ENCODE measurements at places on chromosomes 3 and 15. TPM values are rescaled to one million over a fixed set of nuclear protein-coding genes. Genes with fewer than 3 reads are reported as not detected.

FGD5 gene
- not detected for total RNA-seq

TGM5 gene
- total RNA-seq, result not detected

GRCh38 chr3:12897381-12898289, 56.3 kb upstream of the RPL32 start:
- no peak for DNase-seq

GRCh38 chr3:52742418-52743041, 28.2 kb downstream of the NEK4 start:
- peak; percentile 43 for DNase-seq

PRR23E gene
- total RNA-seq, result not detected

OXTR gene
- 269 TPM for total RNA-seq

- no peak for DNase-seq
Measured at GRCh38 chr3:108136561-108137459, 46.0 kb upstream of the CD47 start.

DNA sequence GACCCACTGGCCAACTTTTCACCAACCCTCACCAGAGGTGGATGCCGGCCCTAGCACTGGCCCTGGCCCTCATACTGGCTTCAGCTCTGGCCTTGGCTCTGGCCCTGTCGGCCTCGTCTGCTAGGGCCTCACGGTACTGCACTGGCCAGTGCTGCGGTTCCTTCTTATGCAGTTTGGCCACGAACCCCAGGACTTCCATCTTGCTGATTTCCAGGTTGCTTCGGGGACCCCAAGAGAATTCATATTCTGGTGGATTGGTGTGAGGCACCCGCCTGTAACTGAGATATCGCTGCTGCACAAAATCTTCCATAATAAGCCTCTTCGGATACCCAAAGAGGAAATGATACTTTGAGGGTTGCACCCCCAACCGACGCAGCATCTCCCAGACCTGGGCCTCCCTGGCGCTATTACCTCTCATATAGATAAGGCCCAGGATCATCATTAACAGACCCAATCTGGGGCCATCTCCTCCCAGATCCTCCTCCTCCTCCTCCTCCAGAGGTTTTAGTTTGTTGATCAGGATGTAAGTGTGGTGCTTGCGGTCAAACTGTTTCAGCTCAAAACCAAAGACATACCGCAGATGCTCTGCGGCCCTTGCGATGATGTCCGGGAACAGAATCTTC, 883 bp downstream of the MAGEF1 start:
- peak; percentile 58 for DNase-seq

LMAN1L gene
- not detected for total RNA-seq

ARPP21 gene
- total RNA-seq, result not detected

GRCh38 chr3:18124501-18124900, 300.6 kb downstream of the SATB1 start:
- DNase-seq, result peak; percentile 82

DNA sequence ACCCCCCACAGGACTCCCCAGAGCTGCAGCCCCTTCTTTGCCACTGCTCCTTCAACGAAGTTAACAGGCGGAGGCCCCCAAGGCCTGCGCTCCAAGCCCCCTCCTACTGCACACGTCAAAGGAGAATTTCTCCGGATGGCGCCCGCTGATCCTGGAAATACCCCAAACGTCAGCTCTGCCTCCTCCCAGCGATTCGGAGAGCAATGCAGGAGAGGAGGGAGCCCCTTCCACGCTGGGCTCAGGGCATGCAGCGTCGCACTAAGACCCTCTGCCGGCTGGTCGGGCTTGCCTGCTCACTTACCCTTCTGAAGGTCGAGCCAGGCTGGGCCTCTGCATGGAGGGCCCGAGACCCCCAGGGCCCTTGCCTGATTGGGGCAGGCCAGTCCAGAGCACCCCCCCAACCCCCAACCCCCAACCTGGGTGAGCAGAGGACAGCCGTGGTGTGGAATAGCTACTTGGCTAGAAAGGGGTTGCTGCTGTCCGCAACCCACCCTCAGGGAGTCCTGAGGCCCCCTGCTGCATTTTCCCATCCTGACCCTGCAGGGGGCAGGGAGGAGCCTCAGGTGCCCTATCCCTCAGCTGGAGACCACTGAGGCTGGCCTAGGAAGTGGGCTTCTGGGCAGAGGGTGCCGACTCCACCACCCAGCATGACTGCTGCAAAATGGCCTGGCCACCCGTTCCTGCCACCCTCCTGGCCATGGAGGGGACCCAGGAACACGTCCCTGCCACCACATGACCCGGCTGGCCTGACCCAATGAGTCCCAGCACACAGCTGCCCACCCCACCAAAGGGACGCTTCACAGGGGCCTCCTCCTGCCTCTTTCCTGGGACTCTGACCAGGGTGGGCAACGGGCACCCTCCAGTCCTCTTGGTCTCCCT, 976 bp downstream of the ATP2B2 start:
- DNase-seq, result no peak

GRCh38 chr3:43176666-43177065, 70.8 kb upstream of the POMGNT2 start:
- DNase-seq, result no peak

C3orf85 gene
- not detected for total RNA-seq

GRCh38 chr3:67998281-67998680, 343.9 kb upstream of the SUCLG2 start:
- DNase-seq, result no peak

PRICKLE2 gene
- total RNA-seq, result 24.8 TPM

GHSR gene
- not detected for total RNA-seq

- DNase-seq, result peak; percentile 49
Measured at GRCh38 chr3:155252535-155252934, 40.9 kb downstream of the STRIT1 start.

DNA sequence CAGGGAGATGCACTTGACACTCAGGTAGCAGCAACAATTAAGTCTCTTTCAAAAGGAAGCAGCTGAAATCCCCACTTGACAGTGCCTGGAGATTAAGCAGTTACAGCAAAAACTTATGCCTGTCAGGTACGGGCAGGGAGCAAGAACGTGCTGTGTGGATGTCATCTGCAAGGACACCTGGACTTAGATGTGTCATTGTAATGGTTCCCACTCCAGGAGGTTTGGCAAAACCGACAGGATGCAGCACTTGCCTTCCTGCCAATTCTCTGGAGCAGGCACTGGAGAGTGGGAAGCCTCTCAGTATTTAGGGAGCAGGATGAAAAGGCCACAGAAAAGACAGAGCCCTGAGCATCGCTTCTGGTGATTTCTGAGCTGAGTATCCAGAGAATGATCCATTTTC, 292.4 kb downstream of the PDCD6IP start:
- DNase-seq, result no peak

ADPRH gene
- total RNA-seq, result 2.1 TPM

CCDC80 gene
- 1,174 TPM for total RNA-seq

GRCh38 chr15:47944637-47945288, 176.0 kb upstream of the SLC24A5 start:
- no peak for DNase-seq

DNA sequence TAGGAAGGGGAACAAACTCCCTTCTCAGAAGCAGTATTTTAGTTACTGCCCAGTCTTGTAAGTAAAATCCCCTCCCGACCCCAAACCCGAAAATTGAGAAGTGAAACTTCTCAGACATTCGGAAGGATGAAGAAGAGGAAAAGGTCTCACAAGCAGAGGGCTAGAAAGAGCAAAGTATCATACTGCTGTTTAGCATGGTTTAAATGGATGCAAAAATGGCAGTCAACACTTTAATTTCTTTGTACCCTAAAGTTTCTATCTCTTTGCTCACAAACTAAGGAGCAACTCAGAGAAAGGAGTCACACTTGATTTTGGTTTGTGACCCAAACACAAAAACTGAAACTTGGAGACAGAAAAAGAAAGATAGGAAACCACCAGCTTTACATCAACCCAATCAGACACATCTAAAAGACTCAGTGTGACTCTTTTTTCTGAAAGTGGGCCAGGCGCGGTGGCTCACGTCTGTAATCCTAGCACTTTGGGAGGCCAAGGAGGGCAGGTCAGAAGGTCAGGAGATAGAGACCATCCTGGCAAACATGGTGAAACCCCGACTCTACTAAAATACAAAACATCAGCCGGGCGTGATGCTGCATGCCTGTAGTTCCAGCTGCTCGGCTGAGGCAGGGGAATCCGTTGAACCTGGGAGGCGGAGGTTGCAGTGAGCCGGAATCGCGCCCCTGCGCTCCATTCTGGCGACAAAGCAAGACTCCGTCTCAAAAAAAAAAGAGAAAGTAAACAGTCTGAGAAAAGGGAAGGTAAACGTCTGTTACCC, 63.2 kb upstream of the ATP11B start:
- no peak for DNase-seq

CEP19 gene
- 5.4 TPM for total RNA-seq

ARHGEF26 gene
- 0.65 TPM for total RNA-seq

DNA sequence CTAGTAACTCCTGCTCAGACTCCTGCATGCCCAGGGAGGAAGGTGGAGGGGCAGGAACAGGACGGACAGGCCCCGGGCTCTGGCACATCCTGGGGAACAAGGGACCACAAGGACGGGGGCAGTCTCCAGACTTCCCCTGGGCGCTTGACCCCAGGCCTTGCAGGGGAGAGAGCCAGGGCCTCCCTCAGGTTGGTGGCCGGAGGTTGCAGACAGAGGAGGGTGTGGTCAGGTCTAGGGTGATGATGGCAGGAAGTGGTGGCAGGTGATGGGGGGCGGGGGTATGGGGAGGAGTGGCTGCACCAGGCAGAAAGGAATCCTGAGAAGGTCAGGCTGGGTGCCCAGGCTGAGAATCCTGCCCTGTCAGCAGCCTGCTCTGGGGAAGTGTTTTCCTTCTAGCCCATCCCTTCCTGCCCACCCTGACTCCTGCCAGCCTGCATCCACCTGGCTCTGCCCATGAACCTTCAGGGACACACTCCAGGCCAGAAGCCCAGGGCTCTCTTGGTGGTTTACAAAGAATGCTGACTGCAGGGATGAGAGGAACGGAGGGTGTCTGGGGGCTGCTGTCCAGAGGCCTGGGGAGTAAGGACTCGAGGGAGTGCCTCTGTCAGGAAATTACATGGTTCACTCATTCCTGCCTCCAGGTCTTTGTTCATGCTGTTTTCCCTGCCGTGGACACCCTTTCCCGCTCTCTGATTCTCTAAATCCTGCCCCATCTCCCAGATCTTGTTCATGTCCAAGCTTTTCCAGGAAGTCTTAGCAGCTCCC, 15.8 kb downstream of the LOXL1 start:
- no peak for DNase-seq

- DNase-seq, result no peak
Measured at GRCh38 chr15:78850352-78850751, 22.3 kb upstream of the MORF4L1 start.

DNA sequence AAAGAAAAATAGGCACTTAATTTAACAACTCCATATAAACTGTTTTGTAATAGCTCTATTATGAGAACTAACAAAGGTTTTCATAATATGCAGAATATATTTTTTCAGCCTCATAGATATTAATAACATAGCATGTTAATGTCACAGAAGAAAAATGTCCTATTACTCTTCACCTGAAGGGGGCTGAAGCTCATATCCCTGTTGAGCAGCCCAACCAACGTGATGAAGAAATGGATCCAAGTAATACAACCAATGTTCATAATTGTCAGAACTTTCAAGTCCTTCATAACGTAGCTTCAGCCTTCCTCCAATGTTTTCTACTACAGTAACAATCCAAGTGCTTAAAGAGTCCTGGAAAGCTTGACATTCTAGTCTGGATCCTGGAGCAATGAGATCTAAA, 34.5 kb upstream of the STIMATE start:
- no peak for DNase-seq

GRCh38 chr15:83077491-83078230, 10.6 kb upstream of the BTBD1 start:
- no peak for DNase-seq

DNA sequence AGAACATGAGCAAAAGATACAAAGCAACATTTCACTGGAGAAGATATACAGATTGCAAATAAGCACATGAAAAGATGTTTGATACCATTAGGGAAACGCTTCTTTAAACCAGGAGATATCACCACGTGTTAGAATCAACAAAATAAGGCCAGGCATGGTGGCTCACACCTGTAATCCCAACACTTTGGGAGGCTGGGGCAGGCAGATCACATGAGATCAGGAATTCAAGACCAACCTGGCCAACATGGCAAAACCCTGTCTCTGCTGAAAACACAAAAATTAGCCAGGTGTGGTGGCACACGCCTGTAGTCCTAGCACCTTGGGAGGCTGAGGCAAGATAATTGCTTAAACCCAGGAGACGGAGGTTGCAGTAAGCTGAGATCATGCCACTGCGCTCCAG, 20.5 kb upstream of the MUC20 start:
- no peak for DNase-seq

GRCh38 chr3:16277471-16277870, 12.5 kb downstream of the OXNAD1 start:
- DNase-seq, result no peak

DNA sequence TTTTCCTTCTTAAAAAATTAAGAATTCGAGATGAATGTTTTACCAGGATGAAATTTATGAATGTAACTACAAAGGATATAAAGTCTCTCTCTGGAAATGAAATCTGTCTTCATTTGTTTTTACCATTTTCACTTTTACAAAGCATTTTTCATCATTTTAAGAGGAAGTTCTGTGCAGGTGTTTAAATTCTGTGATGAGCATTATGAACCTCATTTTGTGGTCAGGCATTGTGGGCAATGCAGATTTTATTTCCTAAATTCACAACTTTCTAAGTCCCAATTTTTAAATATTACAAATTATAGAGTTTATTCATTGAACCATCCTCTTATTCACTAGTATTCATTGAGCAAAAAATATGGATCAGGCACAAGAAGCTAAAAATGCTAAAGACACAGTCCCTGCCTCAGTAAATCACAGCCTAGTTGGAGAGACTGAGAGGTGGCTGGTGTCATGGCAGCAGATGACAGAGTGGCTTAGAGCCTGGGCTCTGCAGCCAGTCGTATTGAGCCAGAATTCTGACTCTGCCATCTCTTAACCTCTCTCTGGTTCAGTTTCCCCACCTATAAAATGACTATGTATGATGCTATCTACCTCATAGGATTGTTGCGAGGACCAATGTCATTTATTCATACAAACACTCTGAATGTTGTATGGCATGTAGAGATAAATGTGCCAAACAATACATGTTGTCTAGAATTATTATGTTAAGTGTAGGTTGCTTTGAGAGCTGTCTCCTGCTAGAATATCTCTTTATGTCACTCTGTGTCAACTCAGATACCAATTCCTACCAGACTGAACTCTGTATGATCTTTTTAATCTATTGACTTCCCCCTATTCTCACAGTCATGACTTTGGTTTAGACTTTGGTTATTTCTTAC, 7.5 kb upstream of the TGFBR2 start:
- no peak for DNase-seq

GOLGA8G gene
- not detected for total RNA-seq

- no peak for DNase-seq
Measured at GRCh38 chr15:39269821-39270220, 311.1 kb upstream of the THBS1 start.

All from GM23248 (cell line).